ENCODE measurements at places on chromosomes 16 and 17.

DNA sequence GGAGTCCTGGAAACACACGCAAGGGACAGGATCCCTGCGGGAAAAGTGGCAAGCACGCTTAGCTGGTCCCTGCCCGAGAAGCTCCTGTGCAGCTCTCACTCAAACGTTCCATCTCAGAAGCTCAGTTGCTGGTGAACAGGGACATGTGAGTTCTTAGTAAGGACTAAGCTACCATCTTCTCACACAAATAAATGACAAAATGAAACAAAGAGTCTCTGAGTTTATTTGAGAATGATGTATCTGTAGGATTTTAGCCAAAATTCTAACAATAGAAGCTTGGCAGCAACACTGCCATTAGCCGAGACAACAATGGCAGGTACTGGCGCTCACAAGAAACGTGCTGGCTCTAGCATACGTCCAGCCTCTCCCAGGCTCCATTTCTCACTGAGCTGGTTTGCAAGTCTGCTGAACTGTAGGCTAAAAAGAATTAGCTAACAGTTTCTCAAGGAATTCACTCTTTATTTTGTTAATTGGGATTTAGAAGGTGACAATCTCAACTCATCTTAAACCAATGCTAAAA, 90.2 kb downstream of the VPS53 start:
- DNase-seq = no peak

- DNase-seq = no peak
These were observed 3.6 kb upstream of the HIC1 start for GRCh38 chr17:2051061-2051932.

- no peak for DNase-seq
These were observed 793 bp upstream of the IRX3 start for GRCh38 chr16:54287131-54288029.

DNA sequence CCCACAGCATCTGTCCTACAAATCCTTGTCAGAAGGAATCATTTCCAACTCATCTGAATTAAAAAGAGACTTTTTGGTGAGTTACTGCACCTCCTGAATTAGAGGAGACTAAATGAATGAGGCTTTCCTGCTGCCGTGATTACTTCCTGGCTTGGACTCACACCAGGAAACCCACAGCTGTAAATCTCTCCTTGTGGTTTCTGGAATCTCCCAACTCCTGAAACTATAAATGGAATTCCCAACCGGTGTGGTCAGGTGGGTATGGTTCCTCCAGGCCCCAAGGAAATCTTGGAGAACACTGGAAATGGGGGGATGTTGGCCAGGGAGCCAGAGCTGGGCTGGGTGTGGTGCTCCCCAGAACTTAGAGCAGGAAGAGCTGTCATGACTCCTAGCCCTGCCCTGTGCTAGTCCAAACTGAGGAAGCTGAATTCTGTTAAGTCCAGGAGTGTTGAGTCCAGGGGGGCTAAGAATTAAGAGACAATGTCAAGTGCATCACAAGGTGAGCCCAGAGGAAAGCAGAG, 216.4 kb downstream of the GSG1L start:
- DNase-seq = no peak

- DNase-seq = no peak
These were observed 44.2 kb downstream of the NEUROD2 start for GRCh38 chr17:39563476-39563875.

- no peak for DNase-seq
These were observed 41.5 kb downstream of the CYB5B start for GRCh38 chr16:69465881-69466280.

- DNase-seq = no peak
These were observed 27.7 kb downstream of the USP7 start for GRCh38 chr16:8935989-8936388.

DNA sequence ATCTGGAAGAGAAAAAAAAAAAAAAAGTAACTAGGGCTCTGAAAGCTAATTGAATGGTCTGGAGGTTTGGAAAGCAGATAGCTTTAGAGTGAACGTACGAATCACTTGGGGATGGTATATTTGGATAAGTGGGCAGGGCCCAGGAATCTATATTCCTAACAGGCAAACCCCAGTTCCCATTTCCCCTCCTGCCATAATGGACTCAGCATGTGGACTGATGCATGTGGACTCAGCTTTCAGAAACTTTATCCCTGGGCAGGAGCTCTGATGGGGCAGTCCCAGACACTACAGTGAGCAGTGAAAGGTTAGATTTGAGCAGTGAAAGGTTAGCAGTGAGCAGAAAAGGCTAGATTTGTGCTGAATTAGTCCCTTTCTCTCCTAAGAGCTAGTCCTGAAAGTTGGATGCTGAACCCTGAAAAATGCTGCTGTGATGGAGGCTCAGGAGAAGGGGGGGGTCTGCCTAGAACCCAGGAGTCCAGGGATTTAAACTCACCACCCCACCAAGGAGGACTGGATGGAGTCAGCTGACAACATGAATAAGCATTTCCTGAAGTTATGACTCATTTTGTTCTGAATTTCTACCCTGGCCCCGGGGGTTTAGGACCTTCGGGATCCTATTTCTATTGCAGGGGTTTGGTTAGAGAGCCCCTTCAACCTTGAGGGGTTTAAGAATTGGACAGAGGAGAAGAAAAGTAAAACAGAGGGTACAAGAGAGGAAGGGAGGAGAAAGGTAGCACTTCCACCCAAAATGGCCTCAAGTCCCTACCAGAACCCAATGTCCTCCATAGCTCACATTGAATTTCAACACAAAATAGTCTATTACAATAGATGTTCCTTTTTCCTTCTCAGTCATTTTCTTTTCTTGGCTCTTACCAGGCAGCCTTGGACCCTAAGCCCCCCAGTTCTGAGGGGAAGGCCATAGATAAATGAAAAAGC, 10.3 kb upstream of the FZD2 start:
- no peak for DNase-seq
